NCI-H446 (cell line): ENCODE measurements at places on chromosomes 5 and 9.

DNA sequence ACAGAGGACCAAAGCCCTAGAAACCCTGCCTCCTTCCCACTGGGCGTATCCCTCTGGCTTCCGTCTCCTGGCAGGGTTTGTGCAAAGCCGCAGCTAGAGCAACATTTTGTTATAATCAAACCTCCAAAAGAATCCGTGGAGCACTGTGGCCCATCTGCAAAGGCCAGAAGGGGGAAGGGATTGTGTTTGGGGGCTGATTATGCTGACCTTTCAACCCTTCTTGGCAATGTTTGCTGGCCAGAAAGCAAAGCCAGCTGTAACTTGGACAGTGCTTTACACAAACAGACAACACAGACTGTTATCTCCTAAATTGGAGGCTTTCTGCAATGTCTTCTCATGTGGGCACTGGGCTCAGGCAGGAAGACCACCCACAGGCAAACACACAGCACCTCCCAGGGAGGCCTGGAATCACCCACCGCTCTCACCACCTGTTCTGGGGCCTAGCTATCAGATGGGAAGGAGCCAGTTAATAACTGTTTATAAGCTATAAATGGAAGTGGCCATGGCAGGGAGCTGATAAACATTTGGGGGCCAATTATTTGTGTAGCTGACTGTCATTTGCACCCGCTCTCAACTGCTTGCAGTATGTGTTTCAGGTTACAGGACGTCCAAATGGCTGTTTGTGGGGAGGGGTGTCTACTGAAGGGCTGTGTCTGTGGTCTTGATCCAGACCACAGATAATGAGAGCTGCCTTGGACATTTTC lies 121.6 kb upstream of the ERCC6L2 start:
- no peak for DNase-seq

- DNase-seq, result no peak
Observed at GRCh38 chr5:106476630-106477029, 1194.1 kb downstream of the EFNA5 start.

DNA sequence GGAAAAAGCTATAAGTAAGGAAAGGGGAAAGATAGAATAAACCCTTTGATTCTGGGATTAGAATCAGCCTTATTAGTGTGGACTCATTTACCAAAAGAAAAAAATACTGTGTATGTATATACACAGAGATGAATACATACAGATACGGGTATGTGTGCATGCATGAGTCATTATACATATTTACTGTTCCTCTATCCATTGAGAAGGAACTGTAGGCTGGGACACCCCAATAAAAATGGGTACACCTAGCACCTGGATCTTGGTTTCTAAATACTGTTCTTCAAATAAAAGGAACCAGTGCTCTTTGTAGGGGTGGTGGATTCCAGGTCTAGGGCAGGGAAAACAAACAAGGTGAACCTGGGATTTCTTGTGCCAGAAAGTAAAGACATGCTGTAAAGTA lies 48.3 kb downstream of the WHRN start:
- no peak for DNase-seq

GRCh38 chr5:134944630-134945029 lies 23.1 kb upstream of the CATSPER3 start:
- no peak for DNase-seq

DNA sequence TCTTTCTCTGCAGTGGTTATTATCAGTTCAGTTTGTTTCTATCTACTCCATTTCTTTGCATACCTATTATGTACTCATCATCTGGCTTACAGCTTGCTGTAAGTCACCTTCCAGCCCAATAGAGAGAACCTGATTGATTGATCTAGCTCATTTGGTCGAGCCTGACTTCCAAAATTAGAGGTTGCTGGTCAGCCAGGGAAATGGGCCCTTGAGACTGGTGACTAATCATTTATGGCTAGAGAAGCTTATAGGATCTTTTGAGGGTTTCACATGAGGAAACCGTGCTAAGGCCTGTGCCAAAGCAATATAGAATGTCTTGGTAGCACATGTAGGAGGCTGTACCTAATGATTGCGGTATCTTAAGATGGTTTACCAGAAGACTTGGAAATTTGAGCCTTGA lies 5.8 kb downstream of the SREK1 start:
- DNase-seq, result no peak
